Fibroblast of mammary gland (primary cell): ENCODE measurements at places on chromosomes 2 and 18.

DNA sequence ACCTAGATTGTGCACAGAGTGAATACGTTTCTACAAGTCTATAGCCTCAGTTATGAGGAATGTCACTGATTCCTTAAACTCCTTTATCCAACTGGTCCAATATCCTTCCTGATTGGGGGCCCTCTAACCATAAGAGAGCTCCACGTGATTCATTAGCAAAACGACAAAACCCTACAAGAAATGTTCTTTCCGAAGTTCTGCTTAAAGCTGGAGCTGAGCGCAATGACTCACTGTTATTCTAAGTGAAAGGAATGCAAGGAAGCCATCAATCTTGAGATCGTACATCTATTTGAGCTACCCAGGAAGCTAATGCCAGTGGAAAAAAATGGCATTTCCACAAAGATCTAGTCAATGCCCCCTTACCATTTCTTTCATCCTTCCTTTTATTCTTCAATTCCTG is 354.9 kb upstream of the CDH20 start:
- DNase-seq = peak; percentile 86

DNA sequence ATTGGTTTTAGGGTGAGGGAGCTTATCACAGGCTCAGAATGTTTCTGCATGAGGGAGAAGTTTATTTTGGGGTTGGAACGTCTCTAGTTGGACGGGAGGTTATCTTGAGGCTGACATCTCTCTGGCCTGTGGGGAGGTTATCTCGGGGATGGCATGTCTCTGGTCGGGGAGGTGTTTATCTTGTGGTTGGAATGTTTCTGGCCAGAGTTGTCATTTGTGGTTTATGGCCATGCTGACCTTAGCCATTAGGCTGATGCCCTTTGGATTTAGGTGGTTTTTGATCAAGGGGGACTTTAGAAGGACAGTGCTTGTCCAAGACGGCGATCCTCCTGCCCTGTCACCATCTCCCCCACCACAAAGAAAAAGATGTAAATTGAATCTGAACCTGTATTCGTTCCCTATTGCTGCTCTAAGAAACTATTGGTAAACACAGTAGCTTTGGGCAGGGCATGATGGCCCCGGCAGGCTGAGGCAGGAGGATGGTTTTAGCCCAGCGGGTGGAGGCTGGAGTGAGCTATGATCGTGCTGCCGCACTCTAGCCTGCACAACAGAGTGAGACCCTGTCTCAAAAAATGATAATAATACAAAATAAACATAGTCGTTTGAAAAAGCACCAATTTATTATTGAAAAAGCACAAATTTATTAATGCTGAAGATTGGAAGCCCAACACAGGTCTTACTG is 17.8 kb upstream of the MPPE1 start:
- DNase-seq = no peak

DNA sequence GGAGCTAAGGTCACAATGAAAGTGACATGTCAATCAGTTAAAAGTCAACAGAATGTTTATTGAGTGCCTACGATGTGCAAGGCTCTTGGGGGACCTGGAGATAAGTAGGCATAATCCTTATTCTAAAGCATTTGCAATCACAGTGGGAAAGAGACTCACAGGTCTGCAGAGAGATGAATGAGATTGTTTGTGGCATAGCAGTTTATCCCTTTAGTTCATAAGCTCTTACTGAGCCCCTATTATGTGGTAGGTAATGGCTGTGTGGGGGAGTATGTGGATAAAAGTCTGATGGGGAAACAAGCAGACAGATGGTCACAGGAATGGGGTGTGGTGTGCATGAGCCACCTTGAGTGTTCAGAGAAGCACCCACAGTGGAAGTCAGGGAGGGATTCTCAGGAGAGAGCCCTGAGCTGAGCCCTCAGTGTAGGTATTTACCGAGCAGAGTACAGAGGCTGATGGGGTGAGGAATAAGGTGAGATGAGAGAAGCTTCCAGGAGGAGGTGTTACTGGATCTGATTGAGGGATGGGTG is 48.1 kb downstream of the EMILIN2 start:
- DNase-seq = no peak

DNA sequence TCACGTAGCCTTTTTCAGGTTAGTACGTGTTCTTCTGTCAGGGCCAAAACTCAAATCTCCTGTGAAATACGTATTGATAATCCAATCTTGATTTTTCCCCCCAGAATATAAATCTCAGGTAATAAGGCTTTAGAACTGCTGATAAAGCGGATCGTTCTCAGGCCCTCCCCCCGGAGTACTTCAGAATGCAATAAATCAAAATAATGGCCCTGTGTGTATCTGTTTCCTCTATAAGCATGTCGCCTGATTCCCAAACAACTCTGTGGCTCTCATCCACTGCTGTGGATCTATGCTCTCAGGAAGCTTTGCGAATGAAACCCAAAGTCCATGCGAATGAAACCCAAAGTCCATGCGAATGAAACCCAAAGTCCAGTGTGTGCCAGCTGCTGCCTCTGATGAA is 49.4 kb downstream of the IMPA2 start:
- no peak for DNase-seq

DNA sequence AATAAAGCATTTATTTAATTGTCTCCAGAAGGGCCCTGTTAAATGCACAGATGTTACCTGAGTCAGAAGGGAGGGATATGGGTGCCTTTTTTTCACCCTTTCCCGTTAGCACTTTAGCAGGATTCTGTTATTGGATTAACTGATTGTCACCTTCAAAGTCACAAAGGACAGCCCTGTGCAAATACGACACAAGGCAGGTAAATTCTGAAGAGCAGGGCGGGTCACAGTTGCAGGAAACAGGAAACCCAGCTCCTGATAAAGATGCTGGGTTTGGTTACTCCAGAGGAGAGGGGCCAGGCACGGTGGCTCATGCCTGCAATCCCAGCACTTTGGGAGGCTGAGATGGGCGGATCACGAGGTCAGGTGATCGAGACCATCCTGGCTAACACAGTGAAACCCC is 11.4 kb upstream of the PKDCC start:
- no peak for DNase-seq

- no peak for DNase-seq
Observed at GRCh38 chr2:71706836-71707235, 253.5 kb downstream of the DYSF start.

DNA sequence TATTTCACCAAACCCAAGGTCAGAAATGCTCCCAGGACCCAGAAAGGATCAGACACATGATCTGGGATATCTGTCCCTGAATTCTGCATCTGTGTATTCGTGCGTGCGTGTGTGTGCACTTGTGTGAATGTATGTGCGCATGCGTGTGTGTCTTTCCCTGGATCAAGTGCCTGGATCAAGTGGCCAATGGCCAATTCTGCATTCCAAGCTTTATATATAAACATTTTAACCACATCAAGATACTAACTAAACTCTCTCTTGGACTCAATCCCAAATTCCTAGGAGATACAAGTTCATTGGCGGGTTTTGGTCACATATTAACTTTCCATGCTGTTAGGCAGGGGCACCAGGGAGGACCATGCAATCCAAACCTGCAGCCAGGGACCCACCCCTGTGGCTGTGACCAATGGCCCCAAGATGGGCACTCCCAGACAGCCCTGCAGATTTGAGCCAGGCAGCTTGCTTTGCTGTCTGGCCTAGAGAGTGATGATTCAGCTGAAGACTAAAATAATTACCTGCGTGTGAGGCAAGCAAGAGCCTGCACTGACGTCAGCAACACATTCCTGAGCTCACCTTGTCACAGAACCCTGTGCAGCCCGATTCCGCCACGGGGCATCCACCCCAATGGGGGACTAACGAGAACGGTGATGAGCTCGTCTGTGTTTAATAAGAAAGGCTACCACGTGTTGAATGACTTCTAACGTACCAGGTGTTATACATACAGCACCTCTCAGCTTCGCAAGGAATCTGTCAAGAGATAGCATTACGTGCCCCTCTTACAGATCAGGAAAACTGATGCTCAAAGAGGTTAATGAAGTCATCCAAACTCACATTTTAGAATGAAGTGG is 45.3 kb upstream of the ROCK2 start:
- no peak for DNase-seq

DNA sequence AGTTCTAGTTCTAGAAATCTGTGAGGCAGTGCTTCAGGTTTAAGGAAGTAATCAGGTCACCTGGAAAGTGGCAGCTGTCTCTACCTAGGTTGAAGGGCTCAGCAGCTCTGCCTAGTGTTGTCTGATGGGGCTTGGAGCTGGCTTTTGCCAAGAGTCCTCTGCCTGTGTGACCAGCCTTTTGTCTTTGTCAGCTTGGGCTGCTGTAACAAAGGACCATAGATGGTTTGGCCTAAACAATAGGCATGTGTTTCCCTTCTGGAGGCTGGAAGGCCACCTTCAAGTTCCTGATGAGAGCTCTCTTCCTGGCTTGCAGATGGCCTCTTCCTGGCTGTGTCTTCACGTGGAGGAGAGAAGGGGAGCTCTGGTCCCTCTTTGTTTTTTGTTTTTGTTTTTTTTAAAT is 13.3 kb downstream of the UBE2F start:
- no peak for DNase-seq

DNA sequence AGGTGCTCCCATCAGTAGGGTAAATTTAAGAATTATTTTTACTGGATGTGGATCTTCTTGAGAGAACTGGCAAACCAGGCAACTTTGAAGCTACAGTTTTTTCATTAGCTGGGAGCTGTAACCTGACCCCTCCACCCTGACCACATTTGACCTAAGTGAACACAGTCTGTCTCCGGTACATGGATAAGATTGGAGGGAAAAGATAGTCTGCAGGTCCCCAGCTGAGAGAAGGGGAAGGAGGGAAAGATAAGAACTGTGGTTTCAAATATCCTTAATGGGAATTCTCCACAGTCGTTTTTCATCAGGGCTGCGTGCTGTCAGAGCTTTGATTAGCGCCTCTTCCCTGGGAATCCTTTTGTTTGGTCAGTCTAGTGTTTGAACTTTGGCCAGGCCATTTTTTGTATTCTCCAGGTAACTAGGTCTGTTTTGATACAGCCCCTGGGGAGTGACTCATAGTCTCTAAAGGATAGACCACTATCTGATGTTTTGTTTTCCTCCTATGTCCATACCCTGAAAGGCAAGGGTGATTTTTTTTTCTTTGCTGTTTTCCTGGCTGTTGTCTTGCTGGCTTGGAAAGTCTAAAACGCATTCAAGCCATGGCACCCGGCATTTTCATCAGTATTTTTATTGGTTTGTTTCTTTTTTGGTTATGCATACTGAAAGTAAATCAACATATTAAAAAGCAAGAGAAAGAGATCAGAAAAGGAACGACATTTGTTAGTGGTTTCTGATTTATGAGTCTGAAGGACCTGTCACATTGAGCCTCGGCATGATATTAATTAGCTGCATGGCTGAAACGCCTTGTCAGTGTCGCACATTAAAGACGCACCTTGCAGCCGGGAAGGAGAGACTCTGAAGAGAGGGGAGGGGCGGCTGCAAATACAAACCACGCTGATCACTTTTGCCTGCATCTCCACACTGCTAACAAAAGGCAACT is 183.4 kb upstream of the FN1 start:
- peak; percentile 86 for DNase-seq

DNA sequence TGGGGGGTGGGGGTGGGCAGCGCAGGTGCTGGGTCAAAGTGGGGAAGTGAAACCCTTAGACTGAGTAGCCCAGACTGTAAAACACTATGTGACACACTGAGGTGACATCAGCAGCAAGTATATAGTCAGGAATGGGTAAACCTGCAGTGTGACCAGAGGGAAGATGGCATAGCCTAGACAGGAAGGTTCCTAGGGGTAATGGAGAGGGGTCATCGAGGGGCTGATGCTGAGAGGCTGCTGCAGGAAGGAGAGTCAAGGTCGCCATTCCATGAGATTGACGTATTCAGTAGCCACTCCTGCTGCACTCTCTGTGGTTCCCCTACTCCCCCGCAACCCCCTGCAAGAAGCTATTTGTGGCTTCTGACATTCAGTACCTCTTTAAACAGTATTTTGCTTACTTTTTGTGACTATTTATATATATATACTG is 111.7 kb downstream of the CHST9 start:
- no peak for DNase-seq

- no peak for DNase-seq
Observed at GRCh38 chr2:42663828-42664227, 95.4 kb downstream of the MTA3 start.

GRCh38 chr2:163264341-163264740 is 425.8 kb upstream of the KCNH7 start:
- DNase-seq = peak; percentile 80

- no peak for DNase-seq
Observed at GRCh38 chr18:35283923-35284794, 5.9 kb downstream of the ZSCAN30 start.

DNA sequence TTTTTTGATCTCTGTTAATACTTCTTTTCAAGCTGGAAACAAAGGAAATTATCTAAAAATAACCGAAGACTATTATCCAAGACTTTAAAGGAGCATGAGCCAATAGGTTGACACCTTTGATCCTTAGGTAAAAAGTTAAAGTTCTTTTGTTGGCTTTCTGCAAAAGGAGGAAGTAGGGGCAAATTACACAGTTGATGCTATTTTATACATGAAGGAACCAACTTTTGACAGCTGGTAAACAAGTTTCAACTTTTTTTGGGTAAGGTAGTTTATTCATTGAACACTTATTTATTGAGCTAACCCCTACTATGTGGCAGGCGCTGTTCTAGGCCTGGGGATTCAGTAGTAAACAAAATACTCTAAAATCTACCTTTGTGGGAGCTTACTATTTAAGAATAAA is 66.6 kb upstream of the ZEB2 start:
- DNase-seq = no peak

GRCh38 chr2:98084151-98084868 is 2.7 kb upstream of the VWA3B start:
- no peak for DNase-seq

GRCh38 chr18:68797871-68798270 is at the start of gene CCDC102B:
Gene CCDC102B (plus strand): TSS chr18:68798080. CDS start chr18:68836764, 38,684 bp downstream.
- peak; percentile 84 for DNase-seq

GRCh38 chr2:229836847-229837246 is 85.0 kb downstream of the TRIP12 start:
- DNase-seq = no peak

- no peak for DNase-seq
Observed at GRCh38 chr2:182220998-182221397, 205.8 kb downstream of the PDE1A start.

DNA sequence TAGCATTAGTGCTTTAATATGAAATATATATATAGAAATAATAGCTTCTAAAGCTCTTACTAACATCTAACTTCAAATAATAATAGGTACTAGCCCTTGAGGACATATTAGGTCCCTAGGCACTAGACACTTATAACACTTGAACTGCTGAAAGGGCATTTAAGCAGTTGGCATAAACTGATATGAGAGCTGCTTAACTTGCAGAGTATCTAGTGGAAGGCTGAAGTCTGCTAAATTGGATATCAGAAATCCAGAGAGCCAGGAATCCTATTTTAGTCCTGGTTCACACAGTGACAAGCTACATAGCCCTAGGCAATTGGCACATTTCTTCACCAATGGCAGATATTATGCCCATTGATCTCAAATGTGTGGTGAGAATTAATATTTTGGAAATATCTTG is 326.9 kb upstream of the UBE2E3 start:
- DNase-seq = no peak

GRCh38 chr2:1418566-1418965 is 5.3 kb downstream of the TPO start:
- no peak for DNase-seq

GRCh38 chr2:98503481-98504105 is 58.9 kb downstream of the INPP4A start:
- DNase-seq = peak; percentile 29
